Cortex of kidney (tissue), 1 donor: ENCODE measurements at places on chromosomes 2 and 18.

DNA sequence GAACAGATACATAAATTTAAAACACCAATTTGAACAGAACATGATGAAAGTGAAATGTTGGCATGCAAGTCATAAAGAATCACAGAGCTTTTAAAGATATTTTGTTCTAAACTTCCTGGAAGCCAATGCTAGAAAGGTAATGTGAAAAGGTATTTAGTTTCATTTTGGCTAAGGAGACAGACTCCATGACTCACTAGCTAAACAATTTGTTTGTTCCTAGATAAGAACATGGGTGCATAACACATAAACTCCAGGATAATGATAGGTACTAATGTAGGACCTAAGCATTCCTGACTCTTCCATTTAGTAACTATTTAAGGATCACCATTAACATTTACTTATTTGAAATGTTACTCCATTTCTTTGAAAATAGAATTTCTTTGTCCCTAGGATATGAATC is 292.5 kb upstream of the CNTNAP5 start:
- DNase-seq, result no peak

- DNase-seq, result no peak
Measured at GRCh38 chr18:76875390-76876325, 53.3 kb downstream of the ZNF236 start.

- no peak for DNase-seq
Measured at GRCh38 chr18:13500227-13500865, 226.0 kb downstream of the FAM210A start.

- no peak for DNase-seq
Measured at GRCh38 chr2:9556121-9556743, 602 bp upstream of the ADAM17 start.

GRCh38 chr2:239331560-239331959 is 69.3 kb downstream of the HDAC4 start:
- no peak for DNase-seq

DNA sequence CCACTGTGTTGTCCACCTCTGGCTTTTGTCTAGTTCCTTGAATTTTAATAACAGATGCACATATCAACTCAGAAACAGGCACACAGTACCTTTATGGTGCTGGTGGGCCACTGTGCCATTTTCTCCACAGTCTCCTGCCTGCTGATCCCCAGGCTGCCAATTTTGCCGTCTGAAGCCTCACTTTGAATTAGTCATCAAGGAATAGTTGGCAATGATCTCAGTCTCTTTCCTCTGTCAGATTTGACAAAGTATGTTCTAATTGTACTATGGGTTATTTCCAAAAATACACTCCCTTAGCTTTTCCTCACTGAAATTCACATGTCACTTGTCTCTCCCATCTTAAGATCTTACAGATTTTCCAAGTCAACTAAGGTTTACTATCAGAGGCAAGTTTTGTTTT is 140.7 kb downstream of the ZNF516 start:
- no peak for DNase-seq

DNA sequence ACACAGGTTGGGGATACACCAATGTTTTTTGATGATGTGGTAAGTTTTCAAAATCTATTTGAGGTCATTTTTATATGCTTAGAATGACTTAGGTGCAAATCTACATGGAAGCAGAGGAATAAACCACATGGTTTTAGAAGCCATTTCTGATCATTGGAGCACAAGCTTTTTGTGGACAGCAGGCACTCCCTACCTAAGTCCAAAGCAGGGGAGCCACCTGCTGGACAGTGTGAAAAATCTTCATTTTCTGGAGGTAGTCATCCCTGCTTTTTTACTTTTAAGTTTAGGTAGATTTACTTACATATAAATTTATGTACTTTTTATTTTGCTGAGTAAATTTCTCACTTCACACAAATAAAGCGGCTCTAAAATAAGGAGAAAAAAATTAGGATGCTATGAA is 323.2 kb downstream of the PLCL1 start:
- DNase-seq, result no peak

DNA sequence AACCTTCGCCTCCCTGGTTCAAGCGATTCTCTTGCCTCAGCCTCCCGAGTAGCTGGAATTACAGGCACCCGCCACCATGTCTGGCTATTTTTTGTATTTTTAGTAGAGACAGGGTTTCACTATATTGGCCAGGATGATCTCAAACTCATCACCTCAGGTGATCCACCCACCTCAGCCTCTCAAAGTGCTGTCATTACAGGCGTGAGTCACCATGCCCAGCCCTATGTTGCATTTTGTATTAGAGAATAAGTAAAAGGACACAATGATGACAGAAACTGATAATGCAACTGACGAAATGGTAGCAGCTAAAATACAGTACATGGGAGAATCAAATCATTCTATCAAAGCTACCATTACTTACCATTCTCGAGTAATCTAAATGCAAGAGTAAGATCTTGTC is 276.7 kb downstream of the DSEL start:
- DNase-seq, result no peak

DNA sequence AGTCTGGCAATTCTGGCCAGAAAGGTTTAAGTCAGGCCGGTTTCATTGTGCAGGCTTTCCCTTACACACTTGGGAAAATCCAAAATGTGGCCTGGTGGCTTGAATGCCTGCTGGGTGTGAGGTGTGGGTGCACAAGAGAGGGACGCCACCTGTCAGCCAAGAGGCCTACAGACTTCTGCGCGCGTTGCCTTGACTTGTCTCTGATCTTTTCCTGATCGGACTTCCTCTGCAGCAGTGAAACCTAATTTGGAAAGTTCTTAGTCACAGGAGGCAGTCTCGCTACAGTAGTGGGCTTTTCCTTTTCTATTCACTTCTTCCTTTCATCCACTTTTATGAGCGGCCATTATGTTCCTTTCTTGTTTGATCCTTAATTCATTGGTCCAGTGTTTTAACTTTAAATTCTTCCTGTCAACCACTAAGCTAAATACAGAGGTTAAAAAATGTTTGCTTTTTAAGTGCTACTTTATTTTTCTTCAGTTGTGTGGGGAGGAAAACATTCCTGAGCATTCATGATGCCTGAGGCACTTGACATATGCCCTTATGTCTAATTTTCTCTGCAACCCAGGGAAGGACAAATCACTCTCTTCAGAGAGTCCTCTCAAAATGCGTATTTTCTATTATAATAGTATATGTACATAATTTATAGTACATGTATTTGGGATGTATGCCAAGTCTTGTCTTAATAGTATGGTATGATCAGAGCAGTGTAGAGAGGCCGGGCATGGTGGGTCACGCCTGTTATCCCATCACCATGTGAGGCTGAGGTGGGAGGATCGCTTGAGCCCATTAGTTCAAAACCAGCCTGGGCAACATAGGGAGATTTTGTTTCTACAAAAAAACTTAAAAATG is 128.9 kb downstream of the WDSUB1 start:
- no peak for DNase-seq

- no peak for DNase-seq
Measured at GRCh38 chr2:2590841-2591541, 259.9 kb upstream of the MYT1L start.

GRCh38 chr2:159094173-159094737 is 125.8 kb downstream of the TANC1 start:
- no peak for DNase-seq

GRCh38 chr2:36492216-36492945 is 105.6 kb downstream of the FEZ2 start:
- no peak for DNase-seq
